ENCODE measurements at places on chromosomes 7 and 10.

DNA sequence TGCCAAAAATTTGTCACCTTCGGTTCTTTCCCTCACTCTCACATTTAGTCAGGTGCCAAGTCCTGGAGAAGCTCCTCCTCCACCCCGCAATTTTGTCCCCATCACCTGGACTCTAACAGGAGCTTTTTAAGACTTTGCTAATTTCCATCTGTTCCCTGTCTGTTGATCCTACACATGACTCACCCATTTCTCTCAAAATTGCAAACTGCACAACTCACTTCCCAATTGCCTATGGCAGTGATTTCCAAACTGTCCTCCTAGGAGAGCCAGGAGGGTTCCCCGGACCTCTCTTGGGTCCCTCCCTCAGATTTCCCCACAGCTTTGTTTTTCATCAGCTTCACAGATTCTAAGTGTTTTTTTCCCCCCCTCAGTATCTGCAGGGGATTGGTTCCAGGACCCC, 120.3 kb downstream of the WNT2 start:
- no peak for DNase-seq

GRCh38 chr7:69260023-69260422, 338.3 kb upstream of the AUTS2 start:
- no peak for DNase-seq

GRCh38 chr7:140084972-140085371, 22.2 kb upstream of the PARP12 start:
- peak; percentile 27 for DNase-seq

DNA sequence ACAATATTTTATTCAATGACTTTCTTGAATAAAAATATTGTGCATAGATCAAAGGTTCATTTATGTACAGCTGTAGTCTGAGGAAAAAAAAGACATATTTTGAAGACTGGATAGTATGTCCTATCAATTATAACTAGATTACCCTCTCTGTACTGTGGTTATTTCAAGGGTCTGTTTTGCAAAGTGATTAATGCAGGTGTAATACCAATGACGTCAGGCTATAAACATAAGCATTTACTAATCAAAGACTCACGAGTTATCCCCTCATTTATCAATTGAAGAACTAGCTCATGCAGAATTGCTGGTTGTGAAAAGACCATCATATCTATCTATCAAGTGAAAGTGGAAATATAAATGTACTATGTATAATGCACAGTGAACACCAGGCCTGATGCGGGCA, 213.6 kb upstream of the HGF start:
- no peak for DNase-seq

DNA sequence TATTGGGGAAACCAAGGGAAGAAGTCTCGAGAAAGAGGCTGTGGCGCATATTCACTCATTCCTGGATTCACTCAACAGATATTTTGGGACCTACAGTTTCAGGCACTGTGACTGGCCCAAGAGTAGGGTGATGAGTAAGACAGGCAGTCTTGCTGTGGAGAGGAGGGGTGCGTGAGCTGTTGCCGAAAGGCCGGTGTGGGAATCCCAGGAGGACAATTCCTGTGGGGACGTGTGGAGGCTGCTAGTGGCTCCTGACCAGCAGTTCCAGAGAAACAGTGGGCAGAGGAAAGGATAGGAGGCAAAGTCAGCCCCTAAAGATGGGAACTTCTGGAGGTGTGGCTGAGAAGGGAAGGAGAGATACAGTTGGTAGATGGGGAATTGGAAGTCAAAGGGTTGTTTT, 59.3 kb upstream of the GRB10 start:
- DNase-seq: no peak

- DNase-seq: no peak
Observed at GRCh38 chr7:47557694-47558670, 23.9 kb downstream of the TNS3 start.

- DNase-seq: no peak
Observed at GRCh38 chr10:62335326-62335725, 38.8 kb upstream of the ZNF365 start.

GRCh38 chr7:68697796-68698280, 900.4 kb upstream of the AUTS2 start:
- DNase-seq: no peak

DNA sequence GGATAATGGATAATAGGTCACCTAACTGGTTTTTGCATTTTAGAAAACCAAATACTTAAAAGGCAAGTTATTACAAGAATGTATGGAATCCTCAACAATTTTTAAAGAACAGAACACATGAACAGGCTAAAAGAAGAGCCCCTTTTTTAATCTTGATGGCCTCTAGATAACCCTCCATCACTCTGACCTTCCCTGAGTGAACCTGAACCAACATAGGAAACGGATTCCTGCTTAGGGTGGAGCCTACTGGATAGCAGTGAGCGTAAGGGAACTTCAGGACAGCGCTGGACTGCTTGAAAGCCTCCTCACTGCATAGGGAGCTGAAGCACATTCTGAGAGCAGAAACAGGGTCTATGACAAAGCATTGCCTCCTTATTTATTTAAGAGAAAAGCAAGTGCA, 20.5 kb downstream of the TRPV5 start:
- no peak for DNase-seq

DNA sequence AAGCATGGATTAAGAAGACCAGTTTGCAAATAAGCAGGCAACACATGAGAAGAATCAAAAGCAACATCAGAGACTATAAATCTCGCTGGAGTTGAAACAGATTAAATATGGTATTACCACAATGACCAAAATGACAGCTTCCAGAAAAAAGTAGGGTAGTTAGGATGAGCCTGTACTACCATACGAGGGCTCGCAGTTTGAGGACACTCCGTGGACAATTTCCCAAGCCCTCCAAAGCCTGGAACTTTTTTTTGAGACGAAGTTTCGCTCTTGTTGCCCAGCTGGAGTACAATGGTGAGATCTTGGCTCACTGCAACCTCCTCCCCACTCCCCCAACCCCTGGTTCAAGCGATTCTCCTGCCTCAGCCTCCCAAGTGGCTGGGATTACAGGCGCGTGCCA, 1.0 kb downstream of the LRRC17 start:
- DNase-seq: no peak

GRCh38 chr7:94580601-94581000, 71.0 kb downstream of the CASD1 start:
- DNase-seq: no peak

- no peak for DNase-seq
Observed at GRCh38 chr10:49165821-49166483, 22.2 kb downstream of the TMEM273 start.

GRCh38 chr7:132138817-132139216, 437.5 kb downstream of the PLXNA4 start:
- DNase-seq: no peak

DNA sequence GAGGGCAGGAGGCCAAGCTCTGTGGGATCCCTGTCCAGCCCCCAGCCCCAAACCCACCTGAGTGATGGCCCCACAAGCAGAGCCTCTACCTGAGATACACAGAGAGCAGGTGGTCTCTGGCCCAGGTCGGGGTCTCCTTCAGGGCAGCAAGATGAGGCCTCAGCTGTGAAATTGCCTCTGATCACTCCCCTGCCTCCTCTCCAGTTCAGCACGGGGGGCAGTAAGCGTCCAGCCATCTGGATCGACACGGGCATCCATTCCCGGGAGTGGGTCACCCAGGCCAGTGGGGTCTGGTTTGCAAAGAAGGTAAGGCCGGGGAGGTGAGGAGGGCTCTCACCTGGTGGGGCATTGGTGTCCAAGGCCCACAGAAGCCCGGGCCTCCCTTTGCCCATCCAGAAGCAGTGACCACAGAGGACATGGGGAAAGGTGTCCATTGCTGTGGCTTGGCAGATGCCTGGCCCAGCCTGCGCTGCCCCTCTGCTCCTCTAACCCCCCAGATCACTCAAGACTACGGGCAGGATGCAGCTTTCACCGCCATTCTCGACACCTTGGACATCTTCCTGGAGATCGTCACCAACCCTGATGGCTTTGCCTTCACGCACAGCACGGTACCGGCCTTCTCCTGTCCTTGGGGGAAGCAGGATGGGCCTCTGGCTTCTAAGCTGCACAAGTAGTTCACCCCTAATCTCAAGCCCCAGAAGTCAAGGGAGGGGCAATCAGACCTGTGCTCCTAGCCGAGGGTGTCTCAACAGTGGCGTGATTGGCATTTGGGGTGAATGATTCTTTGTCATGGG, 3.1 kb downstream of the CPA1 start:
- no peak for DNase-seq

DNA sequence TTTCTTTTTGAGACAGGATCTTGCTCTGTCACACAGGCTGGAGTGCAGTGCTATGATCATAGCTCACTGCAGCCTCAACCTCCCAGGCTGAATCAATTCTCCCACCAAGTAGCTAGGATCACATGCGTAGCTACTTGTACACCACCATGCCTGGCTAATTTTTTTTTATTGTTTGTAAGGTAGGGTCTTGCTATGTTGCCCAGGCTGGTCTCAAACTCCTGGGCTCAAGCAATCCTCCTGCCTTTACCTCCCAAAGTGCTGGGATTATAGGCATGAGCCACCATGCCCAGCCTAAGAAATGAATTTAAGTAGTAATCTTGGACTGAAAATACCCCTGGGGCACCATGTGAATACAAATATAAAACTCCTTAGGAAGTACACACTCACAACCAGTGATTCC, 5.8 kb downstream of the NUDT13 start:
- no peak for DNase-seq

GRCh38 chr10:26385443-26385842, 52.7 kb upstream of the APBB1IP start:
- DNase-seq: no peak

DNA sequence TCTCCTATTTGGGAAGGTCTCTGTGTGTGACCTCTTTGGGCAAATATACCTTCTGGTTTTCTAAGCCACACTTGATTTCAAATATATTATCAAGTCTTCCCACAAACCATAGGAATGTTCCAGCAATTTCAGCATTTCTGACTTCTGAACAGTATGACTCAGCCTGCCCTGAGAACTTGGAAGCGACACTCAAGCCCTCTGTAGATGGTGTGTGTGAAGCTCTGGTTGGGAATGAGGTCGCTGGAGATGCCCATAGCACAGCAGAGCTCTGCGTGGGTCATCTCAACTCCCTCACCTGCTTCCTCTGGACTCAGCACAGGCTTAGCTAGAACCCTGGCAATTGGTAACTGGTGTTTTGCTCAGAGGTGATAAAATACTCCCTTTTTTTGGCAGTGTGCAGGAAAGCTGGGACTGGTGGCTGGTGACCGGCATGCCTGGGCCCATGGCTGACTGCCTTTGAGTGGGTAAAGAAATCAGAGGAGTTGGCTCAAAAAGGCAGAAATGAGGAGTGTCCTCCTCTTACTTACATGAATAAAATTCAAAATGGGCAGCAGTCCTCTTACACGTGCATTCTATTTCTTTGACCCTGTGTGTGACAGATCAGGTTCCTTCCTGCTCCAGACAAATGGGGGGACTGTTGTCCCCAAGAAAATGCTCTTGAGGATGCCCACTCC, 87.5 kb upstream of the NRP1 start:
- no peak for DNase-seq

GRCh38 chr10:88428442-88428841, 154.7 kb downstream of the RNLS start:
- no peak for DNase-seq

GRCh38 chr7:14900051-14900450, 2.5 kb downstream of the DGKB start:
- DNase-seq: no peak

GRCh38 chr10:91190876-91191583, 29.4 kb upstream of the PCGF5 start:
- no peak for DNase-seq

- DNase-seq: no peak
Observed at GRCh38 chr7:216360-217300, 24.3 kb downstream of the FAM20C start.

GRCh38 chr10:48285710-48286109, 11.2 kb upstream of the FRMPD2 start:
- no peak for DNase-seq

DNA sequence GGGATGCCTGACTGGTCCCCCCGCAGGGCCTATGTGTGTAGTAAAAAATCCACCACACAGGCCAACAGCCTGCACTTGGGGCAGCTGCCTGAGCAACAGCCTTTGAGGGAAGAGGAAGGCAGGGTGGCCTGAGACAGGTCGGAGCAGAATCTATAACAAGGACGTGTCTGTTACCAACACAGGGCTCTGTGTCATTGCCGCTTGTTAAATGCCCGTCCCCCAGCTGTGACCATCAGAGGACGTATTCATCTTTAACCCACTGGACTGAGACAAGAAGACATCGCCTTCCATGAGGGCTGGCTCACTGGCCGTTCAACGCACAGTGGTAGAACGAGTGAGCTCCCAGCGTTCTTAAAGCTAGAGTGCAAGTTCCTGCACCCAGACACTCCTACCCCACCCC, 7.8 kb downstream of the PDIA4 start:
- DNase-seq: no peak

DNA sequence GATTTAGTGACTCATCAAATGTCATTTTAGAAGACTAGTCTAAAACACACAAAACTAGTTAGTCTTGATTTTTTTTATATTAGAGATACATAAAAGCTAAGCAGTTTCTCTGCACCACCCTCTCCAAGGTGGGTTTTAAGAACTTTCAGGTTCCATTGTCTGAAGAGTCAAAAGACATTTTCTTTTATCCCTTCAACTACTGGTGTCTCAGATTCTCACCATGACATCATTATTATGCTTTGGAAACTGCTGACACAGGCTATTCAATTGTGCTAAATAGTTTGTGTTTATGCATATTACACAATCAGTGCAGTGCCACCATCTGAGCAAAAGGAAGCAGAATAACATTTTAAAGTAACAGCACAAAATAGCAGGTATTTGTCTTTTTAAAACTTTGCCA, 52.2 kb downstream of the IGF2BP3 start:
- DNase-seq: no peak

DNA sequence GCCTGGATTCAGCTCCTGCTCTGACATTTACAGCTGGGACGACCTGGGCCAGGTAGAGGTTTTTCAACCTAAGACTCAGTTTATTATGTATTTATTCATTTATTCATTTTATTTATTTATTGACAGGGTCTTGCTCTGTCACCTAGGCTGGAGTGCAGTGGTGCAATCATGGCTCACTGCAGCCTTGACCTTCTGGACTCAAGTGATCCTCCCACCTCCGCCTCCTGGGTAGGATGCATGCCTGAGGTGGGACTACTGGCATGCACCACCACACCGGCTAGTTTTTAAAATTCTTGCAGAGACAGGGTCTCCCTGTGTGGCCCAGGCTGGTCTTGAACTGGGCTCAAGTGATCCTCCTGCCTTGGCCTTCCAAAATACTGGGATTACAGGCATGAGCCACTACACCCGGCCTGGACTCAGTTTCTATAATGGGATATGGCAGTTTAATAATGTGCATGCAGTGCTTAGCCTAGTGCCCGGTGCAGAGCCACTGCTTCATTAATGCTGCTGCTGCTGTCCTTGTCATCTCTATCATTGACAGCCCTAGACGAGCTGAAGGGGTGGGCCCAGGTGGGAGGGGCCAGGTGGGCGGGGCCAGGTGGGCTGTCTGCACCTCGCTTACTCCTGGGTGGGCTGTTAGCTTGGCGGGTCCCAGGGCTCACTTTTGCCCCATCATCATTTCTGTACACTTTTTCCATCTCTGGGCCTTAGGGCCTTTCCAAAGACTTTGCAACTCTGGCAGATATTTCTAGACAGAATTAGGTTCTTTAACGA, 92.6 kb downstream of the LHPP start:
- no peak for DNase-seq
